ENCODE measurements at places on chromosomes 16 and 17.

- no peak for DNase-seq
These were observed 33.5 kb upstream of the DOC2B start for GRCh38 chr17:214881-215331.

- DNase-seq = no peak
These were observed 1.7 kb downstream of the ARHGAP27 start for GRCh38 chr17:45430738-45431530.

- no peak for DNase-seq
These were observed 59.4 kb upstream of the SIAH1 start for GRCh38 chr16:48444574-48444973.

- DNase-seq = no peak
These were observed 26.5 kb upstream of the SPNS3 start for GRCh38 chr17:4407216-4407615.
